ENCODE measurements at places on chromosomes 11 and 22. TPM values are rescaled to one million over a fixed set of nuclear protein-coding genes. Genes with fewer than 3 reads are reported as not detected.

- H3K4me1 ChIP-seq = peaks cover 5% of the 10 kb centered on the region
- H3K4me3 ChIP-seq = no peak overlapping the region
- no peaks in the 10 kb centered on the region for H3K36me3 ChIP-seq
- H3K27ac ChIP-seq = no peak overlapping the region
Measured at GRCh38 chr11:35305670-35306382, 113.5 kb downstream of the SLC1A2 start.

DNA sequence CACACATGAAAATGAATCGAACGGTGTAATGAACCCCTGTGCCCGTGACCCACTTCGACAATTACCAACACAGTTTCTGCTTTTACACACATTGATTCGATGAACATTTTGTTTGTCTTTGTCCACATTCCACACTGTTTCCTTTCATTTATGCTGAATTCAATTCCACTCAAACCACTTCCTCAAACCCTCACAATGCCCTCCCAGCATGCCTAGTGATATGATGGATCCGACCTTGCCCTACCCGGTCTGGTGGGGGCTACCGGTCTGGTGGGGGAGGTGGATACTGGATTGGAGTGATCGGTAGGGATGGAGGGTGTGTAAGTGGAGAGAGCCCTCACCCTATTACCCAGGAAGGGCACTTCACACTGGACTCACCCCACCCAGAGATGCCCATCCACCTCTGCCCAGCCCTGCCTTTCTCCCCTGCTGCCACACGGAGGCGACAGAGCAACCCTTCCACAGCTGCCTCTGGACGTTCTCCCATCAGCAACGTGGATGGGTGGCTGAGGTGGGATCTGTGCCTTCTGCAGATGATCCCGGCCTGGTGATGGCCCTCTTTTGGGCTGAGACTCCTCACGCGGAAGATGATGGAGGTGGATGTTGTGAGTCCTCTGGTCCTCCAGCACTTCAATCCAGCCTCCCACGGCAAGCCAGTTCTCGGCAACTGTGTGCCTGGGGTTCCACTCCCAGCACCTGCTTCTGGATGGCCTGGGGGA, 33.0 kb upstream of the P2RY2 start:
- no peak overlapping the region for H3K27ac ChIP-seq
- peaks cover 5% of the 10 kb centered on the region for H3K4me1 ChIP-seq
- peak overlapping the region; percentile 32 for H3K4me3 ChIP-seq
- H3K36me3 ChIP-seq = no peaks in the 10 kb centered on the region
- DNase-seq = peak; percentile 56
- 0 out of 2 replicates have a peak, but pooled peaks cover 3% of the 10 kb centered on the region for H3K27me3 ChIP-seq

- H3K36me3 ChIP-seq = no peaks in the 10 kb centered on the region
- H3K27ac ChIP-seq = no peak overlapping the region
- H3K4me1 ChIP-seq = no peaks in the 10 kb centered on the region
- H3K27me3 ChIP-seq = no peaks in the 10 kb centered on the region
- H3K4me3 ChIP-seq = no peak overlapping the region
Measured at GRCh38 chr22:49693848-49694247, 133.8 kb downstream of the BRD1 start.

GRCh38 chr11:134557571-134558257, 145.7 kb upstream of the B3GAT1 start:
- H3K4me3 ChIP-seq = no peak overlapping the region
- H3K36me3 ChIP-seq = no peaks in the 10 kb centered on the region
- H3K27me3 ChIP-seq = peaks cover 4% of the 10 kb centered on the region
- H3K27ac ChIP-seq = no peak overlapping the region

DNA sequence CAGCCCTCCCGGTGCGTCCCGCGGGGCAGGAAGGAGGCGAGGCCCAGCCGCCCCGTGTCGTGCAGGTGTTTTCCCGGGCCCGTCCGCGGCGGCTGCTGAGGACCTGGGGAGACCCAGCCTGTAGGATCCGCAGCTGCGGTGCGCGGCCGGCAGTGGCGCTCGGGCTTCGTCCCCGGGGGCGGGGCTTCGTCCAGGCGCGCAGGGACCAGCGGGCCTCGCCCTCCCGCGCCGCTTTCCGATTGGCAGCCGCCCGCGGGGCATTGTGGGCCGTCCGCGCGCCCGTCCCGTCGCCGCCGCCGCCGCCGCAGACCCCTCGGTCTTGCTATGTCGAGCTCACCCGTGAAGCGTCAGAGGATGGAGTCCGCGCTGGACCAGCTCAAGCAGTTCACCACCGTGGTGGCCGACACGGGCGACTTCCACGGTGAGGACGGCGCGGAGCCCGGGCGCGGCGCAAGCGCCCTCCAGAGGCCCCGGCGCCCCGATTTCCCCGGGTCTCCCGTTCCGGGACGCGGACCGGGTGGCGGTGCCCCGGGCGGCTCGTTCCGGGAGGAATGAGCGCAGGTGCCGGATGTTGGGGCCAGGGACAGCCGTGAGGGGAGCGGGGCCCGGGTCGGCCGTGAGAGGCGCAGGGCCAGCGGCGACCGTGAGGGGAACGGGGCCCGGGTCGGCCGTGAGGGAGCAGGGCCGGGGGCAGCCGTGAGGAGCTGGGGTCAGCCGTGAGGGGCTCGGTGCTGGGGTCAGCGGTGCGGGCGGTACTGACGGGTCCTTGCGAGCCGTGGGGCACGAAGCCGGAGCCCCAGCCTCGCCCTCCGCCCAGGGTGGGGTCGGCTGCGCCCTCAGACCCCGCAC, at the start of gene TALDO1:
TSS of gene TALDO1 (plus strand) at position 307 of the 849 bp plus-strand sequence. CDS start at position 325, 18 bp downstream.
- H3K27ac ChIP-seq = peak within 1 kb of the TSS; percentile 88
- DNase-seq = no peak
- H3K4me3 ChIP-seq = peak within 1 kb of the TSS; percentile 83
- peaks cover 20% of the 10 kb centered on the region for H3K4me1 ChIP-seq

GRCh38 chr11:43784301-43784700, 96.3 kb upstream of the ALKBH3 start:
- no peaks in the 10 kb centered on the region for H3K36me3 ChIP-seq
- H3K4me1 ChIP-seq = no peaks in the 10 kb centered on the region
- H3K27ac ChIP-seq = no peak overlapping the region
- H3K27me3 ChIP-seq = no peaks in the 10 kb centered on the region
- no peak overlapping the region for H3K4me3 ChIP-seq

DNA sequence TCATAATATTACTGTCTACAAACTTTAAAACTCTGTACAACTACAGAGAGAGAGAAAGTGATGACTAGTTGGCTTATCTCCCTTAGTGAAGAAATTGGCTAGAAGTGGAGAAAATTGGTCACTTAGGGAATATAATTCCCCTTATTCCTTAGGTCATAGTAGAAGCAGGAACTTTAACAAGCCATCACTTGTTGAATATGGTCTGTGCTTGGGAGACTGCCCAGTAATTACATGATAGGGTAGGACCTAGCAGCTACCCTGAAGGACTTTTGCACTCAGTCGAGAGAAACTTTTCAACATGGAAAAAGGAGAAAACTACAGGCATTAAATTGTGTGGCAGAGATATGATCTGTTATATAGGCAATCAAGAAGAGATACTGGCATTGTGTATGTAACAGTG, 576.5 kb upstream of the CCDC90B start:
- DNase-seq = no peak
- no peak overlapping the region for H3K4me3 ChIP-seq
- no peaks in the 10 kb centered on the region for H3K27me3 ChIP-seq
- no peak overlapping the region for H3K27ac ChIP-seq
- H3K36me3 ChIP-seq = no peaks in the 10 kb centered on the region

GRCh38 chr11:70063555-70063954, 14.6 kb upstream of the ANO1 start:
- no peak for DNase-seq
- H3K4me1 ChIP-seq = no peaks in the 10 kb centered on the region
- H3K27ac ChIP-seq = no peak overlapping the region
- no peaks in the 10 kb centered on the region for H3K27me3 ChIP-seq
- H3K4me3 ChIP-seq = no peak overlapping the region

DNA sequence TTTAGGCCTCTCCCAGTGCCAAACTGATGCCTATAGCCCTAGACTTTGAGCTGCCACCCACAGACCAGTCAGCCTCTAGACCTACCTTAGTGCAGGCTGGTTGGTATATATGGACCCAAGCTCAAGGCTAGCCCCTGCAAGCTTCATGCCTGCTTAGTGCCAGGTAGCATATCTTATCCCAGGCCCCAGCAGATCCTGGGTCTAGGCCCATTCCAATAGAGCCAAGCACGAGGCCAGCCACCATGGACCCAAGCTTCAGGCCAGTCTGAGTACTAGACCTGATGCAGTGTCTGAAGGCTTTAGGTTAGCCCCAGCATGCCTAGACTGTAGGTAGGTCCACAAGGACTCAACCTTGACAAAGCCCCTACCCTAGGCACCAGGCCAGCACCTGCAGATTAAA, 1081.7 kb downstream of the JRKL start:
- no peak overlapping the region for H3K4me3 ChIP-seq
- H3K4me1 ChIP-seq = no peaks in the 10 kb centered on the region
- no peaks in the 10 kb centered on the region for H3K36me3 ChIP-seq
- DNase-seq = no peak
- H3K27ac ChIP-seq = no peak overlapping the region

GRCh38 chr11:62125881-62126280, 2.1 kb downstream of the INCENP start:
- peak overlapping the region; percentile 95 for H3K27ac ChIP-seq
- no peak for DNase-seq
- H3K27me3 ChIP-seq = no peaks in the 10 kb centered on the region
- peaks cover 18% of the 10 kb centered on the region for H3K4me1 ChIP-seq

DNA sequence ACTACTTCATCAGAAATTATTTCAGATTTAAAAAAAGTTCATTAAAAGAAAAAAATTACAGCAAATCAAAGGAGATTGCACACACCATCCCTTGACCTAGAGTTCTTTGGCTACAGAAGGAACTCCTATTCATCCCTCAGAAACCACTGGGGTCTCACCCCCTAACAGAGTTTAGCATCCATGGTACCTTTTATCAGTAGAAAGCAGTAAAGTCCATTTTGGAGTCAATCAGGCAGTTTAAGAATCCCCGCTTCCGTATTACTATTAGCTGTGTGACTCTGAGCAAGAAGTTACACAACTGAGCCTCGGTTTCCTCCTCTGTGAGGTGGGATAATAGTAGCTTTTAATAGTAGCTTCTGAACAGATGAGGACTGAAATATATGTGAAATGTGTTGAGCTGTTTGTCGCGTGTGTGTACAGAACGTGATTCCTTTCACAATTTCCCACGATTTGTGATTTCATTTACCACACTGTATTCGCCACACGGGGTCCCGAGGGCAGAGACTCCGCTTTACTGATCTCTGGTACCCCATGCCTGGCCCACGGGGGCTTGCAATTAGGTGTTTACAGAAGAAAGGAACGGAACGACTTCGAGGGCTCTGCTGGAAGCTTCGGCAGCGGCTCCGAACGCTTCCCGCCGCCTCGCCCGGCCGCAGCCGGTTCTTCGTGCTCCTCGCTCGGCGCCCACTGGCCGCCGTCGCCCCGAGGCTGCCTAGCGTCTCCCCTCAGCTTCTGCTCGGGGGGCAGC, 72.5 kb upstream of the ZBED5 start:
- peak overlapping the region; percentile 57 for H3K4me3 ChIP-seq
- H3K36me3 ChIP-seq = no peaks in the 10 kb centered on the region
- peak overlapping the region; percentile 98 for H3K27ac ChIP-seq
- H3K27me3 ChIP-seq = no peaks in the 10 kb centered on the region
- DNase-seq = no peak

DNA sequence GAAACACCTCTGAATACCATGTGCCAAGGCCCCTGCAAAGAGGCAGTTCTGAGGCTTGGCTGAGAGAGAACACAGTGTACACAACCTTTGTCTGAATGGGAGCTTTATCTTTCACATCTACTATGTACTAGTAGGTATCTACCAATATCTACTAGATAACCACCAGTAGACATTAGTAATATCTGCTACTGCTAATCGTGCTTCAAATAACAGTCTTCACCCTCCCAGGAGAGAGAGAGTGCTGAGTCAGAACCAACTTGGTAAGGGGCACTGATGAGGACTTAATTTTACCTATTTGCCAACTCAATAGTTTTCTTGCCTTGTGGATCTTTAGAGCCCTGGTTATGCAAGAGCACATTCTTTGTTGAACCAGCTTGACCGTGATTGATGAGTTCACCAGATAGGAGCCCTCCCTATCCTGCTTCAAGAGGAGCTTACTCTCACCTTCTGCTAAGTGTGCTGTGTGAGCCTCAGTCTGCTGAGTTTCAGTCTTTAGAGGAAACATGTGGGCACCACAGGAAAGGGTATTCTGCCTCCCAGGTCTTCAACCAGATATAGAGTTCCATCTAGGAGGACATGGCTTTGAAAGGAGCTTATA, 967.5 kb downstream of the NTM start:
- H3K4me1 ChIP-seq = no peaks in the 10 kb centered on the region
- no peaks in the 10 kb centered on the region for H3K27me3 ChIP-seq
- no peak overlapping the region for H3K4me3 ChIP-seq
- H3K36me3 ChIP-seq = no peaks in the 10 kb centered on the region
- DNase-seq = no peak
- no peak overlapping the region for H3K27ac ChIP-seq

- no peaks in the 10 kb centered on the region for H3K27me3 ChIP-seq
- H3K4me1 ChIP-seq = 0 out of 2 replicates have a peak, but pooled peaks cover 2% of the 10 kb centered on the region
- no peaks in the 10 kb centered on the region for H3K36me3 ChIP-seq
- no peak overlapping the region for H3K27ac ChIP-seq
Measured at GRCh38 chr11:44188643-44189042, 93.2 kb downstream of the EXT2 start.

- H3K4me1 ChIP-seq = no peaks in the 10 kb centered on the region
- DNase-seq = no peak
- H3K36me3 ChIP-seq = no peaks in the 10 kb centered on the region
- no peak overlapping the region for H3K27ac ChIP-seq
Measured at GRCh38 chr11:95557376-95557775, 232.2 kb downstream of the FAM76B start.

DNA sequence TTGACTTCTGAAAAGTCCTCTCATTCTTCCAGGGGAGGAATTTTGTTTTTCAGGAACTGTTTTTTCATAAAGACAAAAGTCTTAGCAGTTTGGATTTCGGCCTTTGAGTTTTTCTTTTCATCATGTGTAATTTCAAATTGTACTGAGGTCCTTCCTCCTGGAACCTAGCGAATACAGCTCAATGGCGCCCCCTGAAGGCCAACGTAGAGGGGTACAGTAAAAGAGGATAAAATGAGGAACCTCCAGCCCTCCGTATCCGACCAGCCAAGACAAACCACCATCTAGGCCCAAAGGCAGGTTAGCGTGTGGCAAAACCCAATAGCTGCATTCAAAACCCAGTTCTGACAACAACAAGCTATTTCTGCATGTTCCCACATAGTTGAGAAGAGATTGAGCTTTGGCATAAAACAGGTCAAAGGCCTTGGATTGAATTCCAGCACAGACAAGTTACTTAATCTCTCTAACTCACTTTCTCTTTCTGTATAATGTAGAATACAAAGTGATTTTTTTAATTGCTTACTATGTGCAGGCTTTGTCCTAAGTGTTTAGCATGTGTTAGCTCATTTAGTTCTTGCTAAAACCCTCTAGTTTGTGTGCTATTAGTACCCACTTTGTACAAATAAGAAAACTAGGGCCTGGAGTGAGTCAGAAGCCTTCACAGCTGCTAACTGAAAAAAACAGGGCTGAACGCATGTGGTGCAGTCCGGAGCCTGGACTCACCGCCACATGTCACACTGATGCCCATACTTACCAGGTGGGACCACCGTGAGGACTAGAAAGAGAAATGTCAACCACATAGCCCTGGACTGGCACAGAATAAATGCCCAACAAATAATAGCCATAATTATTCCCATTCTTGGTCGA, 43.2 kb upstream of the ETS1 start:
- no peaks in the 10 kb centered on the region for H3K4me1 ChIP-seq
- no peak overlapping the region for H3K4me3 ChIP-seq
- DNase-seq = peak; percentile 75
- H3K27ac ChIP-seq = no peak overlapping the region

The F2 gene
- 0.64 TPM for total RNA-seq

The FAM180B gene
- not detected for total RNA-seq

The OR8K3 gene
- total RNA-seq = not detected

The ELF5 gene
- total RNA-seq = not detected

The PATE4 gene
- total RNA-seq = not detected

All from Panc1 (cell line).